ENCODE measurements at places on chromosomes 5 and 9. TPM values are rescaled to one million over a fixed set of nuclear protein-coding genes. Genes with fewer than 3 reads are reported as not detected.

Gene GNA14
- not detected for total RNA-seq

Gene UAP1L1
- 11.0 TPM for total RNA-seq

Gene TSSK1B
- total RNA-seq: not detected

Gene GDNF
- not detected for total RNA-seq

Gene UBLCP1
- total RNA-seq: 33.8 TPM

Gene TMEFF1
- total RNA-seq: 1.5 TPM

Gene CAMK4
- total RNA-seq: not detected

Gene ROPN1L
- total RNA-seq: 2.1 TPM

Gene EGFL7
- 60.0 TPM for total RNA-seq

Gene PCSK5
- 0.89 TPM for total RNA-seq

Gene DOCK8
- 0.55 TPM for total RNA-seq

Gene CARTPT
- not detected for total RNA-seq

Gene IFNA13
- not detected for total RNA-seq

Gene CCL28
- total RNA-seq: 0.31 TPM

Gene CPLANE1
- 4.4 TPM for total RNA-seq

Gene CBY3
- total RNA-seq: not detected

Gene SPATA31C1
- total RNA-seq: not detected

Gene PCDHGA2
- total RNA-seq: 0.66 TPM

Gene BARHL1
- not detected for total RNA-seq

Gene GLRA1
- not detected for total RNA-seq

Gene NMUR2
- total RNA-seq: 0.06 TPM

Gene SLC4A9
- total RNA-seq: not detected

Gene TMEM252
- not detected for total RNA-seq

Gene PCDHA10
- total RNA-seq: 0.06 TPM

Gene PPP2R2B
- total RNA-seq: not detected

Gene BDP1
- 10.2 TPM for total RNA-seq

Gene NR5A1
- total RNA-seq: 0.05 TPM

Gene NFIL3
- total RNA-seq: 13.7 TPM

Gene MINAR2
- not detected for total RNA-seq

Gene CCDC69
- 2.4 TPM for total RNA-seq

Gene ORM2
- total RNA-seq: not detected

Gene LRRC19
- total RNA-seq: not detected

Gene C7
- total RNA-seq: not detected

Gene CER1
- total RNA-seq: not detected

Gene CTSL
- total RNA-seq: 931 TPM

Gene ARL15
- 6.3 TPM for total RNA-seq

Gene FAM200C
- total RNA-seq: 2.7 TPM

Gene TRIM14
- total RNA-seq: 14.7 TPM

Gene CENPH
- 23.1 TPM for total RNA-seq

Gene MPDZ
- total RNA-seq: 12.0 TPM

Gene AIF1L
- 1.3 TPM for total RNA-seq

Gene CMBL
- 22.2 TPM for total RNA-seq

Measured in A549 treated with DMSO at 1 μM for 4 hours (cell line).